Lung microvascular endothelial cell (primary cell): ENCODE measurements at places on chromosomes 16 and 17. TPM values are rescaled to one million over a fixed set of nuclear protein-coding genes. Genes with fewer than 3 reads are reported as not detected.

The C1QTNF8 gene
- total RNA-seq, result not detected in 2 replicates

The BMERB1 gene
- total RNA-seq, result 12.3 and 15.5 TPM in 2 replicates

The TRIM65 gene
- 16.3 and 17.7 TPM in 2 replicates for total RNA-seq

The EVI2B gene
- 0.22 TPM in 1 of 2 replicates, not detected in the other for total RNA-seq

The TMEM231 gene
- 4.6 and 5.2 TPM in 2 replicates for total RNA-seq
